ENCODE measurements at places on chromosomes 2 and 18.

DNA sequence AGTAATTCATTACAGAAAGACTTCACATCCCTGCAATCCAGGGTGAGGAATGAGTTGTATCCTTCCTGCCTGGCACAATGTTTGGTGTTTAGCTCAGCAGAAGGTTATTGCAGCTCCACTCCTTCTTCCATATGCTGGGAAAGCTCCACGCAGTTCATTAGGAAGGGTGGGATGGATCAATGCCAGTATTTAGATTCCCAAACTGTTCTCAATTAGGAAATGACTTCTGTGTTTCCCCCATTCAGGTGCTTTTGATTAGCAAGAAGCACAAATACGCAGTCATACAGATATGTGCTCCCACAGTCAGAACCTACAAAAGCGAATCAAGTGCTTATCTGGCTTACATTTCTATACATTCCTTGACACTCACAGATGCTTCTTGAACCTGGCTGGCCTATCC lies 340.6 kb downstream of the NYAP2 start:
- DNase-seq = peak; percentile 81

GRCh38 chr18:13527730-13528129 lies 198.6 kb downstream of the FAM210A start:
- DNase-seq = no peak

DNA sequence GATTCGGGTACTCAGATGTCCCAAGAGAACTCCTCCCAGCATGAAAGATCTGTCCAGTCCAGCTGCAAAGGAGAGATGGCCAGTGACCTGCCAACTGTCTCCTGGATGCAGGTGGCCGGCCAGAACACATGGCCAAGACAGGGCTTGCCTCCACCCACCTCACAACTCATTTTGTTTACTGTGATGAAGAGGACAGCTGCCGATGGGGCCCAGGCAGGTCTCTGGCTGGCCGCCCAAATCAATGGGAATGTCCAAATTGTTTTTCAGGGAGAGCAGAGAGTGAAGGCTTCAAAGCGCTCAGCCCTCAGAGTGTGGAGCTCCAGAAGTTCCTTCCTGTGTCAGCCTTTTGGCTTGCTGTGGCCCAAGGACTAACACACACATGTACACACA lies 41.9 kb downstream of the FOSL2 start:
- DNase-seq = no peak

DNA sequence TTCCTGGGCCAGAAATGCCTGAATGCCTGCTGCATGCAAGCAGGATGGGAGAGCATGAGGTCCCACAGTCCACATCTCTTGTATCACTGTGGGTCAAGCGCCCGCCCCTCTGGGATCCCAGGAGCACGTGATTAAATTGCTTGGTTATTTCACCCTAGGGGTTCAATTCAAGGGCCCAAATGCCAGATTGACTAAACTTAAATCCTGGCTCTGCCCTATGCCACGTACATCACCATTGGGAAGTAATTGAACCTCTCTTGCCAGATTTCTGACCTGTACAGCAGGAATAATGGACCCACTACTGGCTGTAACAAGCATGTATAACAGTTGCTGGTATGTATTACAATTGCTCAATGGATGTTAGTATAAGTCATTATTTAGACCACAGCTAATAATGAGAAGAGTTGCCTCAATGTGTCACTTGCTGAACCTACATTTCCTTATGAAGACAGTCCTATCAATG lies 19.9 kb downstream of the FHL2 start:
- peak; percentile 60 for DNase-seq

DNA sequence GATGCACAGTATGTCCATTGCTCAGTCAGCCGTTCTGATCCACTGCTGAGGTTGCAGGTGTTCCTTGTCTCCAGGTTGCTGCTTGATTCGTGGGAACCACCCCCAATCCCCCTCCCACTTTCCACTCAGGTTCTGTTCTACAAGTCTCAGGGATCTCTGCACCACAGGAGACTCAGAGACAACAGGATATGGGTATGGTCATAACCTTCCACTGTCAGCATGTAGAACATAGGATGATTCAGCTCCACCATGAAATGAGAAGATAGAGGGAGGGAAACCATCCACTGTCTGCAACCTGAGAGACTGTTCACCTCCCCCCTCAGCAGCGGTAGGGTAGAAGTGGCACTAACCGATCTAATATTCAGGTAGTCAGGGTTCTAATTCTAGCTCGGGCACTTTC lies 19.0 kb upstream of the KLF7 start:
- no peak for DNase-seq

GRCh38 chr18:9577361-9577760 lies 37.0 kb downstream of the PPP4R1 start:
- DNase-seq = no peak

DNA sequence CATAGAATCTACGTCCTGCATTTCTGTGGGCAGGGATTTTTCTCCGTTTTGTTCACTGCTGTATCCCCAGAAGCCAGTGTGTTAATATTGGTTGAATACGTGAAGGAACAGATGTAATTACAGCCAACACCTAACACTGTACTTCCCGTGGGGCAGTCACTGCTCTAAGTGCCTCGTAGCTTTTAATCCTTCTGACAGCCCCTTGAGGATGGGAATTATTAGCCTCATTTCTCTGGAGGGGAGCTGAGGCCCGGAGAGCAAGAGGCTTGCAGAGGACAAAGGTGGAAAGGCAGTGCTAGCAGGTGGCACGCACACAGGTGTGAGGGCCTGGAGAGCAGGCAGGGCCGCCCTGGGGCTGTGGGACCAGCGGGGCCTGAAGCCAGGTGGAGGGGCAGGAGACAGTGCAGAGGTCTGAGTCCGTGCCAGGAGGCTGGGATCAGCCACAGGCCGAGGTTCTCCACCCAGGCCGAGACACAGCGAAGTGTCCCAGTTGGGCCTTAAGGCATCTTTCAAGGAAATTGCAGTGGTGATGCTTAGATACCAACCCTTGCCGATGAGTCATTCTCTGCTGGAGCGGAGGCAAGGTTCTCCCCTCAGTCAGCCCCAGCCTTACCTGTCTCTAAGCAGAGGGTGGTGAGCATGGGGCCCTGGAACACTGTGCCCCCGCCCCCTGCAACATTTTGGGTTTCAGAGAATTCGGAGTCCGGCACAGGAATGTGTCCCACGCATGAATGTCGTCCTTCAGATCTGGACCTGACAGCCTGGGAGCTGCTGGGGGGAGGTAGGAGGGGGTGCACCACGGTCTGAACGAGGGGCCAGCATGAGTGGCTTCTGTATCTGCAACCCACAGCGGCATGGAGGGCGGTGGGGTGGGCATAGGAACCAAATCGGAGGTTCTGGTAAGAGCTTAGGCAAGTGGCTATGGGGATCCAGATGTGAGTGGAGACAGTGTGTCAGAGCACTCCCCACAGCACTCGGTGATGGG lies 122.6 kb downstream of the GBX2 start:
- DNase-seq = no peak

- DNase-seq = no peak
These were observed 2.8 kb upstream of the DIPK1C start for GRCh38 chr18:74459889-74460288.

GRCh38 chr2:222895144-222895543 lies 34.3 kb downstream of the ACSL3 start:
- no peak for DNase-seq

DNA sequence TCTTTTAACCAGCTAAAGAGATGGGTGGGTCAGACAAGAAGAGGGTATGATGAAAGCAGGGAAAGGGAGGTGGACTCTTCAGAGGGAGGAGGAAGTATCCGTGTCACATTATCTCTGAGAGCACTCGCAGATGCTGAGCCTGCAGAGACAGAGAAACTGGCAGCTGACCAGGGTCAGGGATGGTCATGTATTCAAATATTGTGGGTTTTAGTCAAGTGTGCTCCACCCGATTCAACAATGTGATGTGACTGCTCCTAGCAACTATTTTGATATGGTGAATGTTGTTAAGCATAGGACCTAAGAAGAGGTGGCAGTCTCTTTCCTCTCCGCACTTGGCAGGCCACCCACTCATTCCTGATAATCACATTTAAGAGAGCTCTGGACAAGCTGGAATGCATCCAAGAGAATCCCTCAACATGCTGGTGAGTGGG lies 1.3 kb upstream of the CLIP4 start:
- peak; percentile 67 for DNase-seq

DNA sequence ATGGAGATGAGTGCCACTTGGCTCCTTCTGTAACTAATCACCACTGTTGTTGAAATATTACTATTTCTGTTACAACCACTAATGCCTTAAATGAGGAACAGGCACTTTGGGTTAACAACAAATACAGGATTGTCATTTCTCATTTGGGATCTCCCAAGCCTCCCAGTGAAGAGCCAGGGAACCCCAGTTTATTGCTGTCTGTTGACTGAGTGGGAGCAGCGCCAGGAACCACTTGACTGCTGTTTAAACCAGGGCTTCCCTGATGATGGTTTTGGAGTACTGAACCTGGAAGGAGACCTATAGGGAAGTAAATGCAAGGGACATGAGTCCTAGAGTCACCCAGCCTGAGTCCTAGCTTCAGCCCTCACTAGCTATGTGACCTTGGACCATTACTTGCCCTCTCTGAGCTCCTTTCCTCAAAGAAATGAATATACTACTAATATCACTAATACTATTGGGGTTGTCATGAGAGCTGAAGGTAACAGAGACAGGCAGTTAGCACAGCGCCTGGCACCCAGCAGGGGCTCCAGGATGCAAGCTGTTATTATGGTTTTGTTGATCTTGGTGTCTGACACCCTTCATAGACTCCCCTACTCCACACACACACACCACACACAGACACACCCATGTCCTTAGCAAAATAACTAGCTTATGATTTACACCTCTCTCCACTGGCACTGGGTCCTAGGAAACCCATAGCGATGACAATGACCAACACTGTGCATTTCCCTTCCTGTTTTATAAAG lies 104.2 kb upstream of the FZD7 start:
- DNase-seq = no peak

GRCh38 chr18:22504251-22505030 lies 86.7 kb upstream of the CTAGE1 start:
- no peak for DNase-seq

- no peak for DNase-seq
These were observed 15.7 kb downstream of the MAP4K3 start for GRCh38 chr2:39421354-39421753.

GRCh38 chr2:112000399-112001135 lies 54.5 kb upstream of the TMEM87B start:
- DNase-seq = no peak

DNA sequence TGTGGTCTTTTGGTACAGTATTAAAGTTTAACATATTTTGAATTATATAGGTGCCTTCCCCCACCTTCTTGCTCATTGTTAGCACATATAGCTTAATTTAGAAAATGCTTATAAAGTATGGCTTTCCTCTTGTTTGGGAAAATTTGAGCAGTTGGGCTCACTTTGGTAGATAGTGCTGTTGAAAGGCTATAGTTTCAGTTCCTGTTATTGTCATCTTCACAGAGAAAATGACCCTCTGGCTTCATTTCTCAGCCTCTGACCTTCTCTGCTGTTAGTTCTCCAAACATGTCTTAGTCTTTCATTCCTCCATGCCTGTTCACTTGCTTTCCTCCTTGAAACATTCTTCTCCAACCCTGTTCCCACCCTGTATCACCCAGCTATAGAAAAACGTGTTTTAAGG lies 200.6 kb downstream of the WDR7 start:
- DNase-seq = no peak

DNA sequence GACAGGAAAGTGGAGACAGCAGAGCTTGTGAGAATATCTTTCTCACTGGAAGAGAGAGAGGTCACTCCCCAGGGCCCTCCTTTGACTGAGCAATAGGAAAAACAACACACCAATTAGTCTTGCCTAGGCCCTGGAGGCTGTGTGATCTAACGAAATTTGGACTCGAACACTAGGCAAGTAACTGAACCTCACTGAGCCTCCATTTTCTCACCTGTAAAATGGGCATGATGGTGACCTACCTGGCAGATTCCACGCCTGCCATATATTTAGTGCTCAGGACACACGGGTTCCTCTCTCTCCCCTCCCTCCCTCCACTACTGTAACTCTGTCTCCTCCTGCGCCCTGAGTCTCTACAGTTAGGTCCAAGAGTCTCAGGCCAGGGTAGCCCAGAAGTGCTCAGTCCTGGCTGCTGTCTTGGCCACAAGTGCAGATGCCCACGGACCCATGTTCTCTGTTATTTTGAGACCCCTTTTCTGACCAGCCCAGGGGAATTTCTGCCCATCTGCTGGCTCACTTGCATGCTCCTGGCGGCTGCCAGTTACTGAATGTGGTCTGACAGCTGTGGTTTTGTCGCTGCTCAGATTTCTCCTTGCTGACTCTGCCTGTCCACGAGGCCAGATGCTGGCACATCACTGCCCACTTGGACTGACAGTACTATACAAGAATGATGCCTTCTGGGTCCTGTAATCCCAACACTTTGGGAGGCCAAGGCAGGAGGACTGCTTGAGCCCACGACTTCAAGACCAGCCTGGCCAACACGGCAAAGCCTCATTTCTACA lies 9.6 kb upstream of the GIGYF2 start:
- DNase-seq = no peak

DNA sequence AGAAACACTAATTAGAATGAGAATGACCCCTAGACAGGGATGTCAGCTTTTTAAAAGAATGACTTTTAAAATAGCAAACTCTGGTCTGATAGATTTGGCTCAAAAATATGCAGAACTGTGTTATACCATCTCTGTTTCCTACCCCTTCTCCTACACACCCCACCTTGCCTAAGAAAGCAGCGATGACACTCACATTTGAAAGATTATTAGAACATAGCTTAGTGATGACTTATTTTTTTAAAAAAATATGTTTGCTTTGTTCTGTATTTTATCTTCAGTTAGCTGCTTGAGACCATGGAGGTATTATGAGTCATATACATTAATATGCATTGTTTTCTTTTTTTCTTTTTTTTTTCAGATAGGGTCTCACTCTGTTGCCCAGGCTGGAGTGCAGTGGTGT lies 176.7 kb upstream of the TPO start:
- no peak for DNase-seq

- peak; percentile 91 for DNase-seq
These were observed 170.0 kb upstream of the GALNT5 start for GRCh38 chr2:157087373-157088002.

GRCh38 chr2:3575534-3576262 lies 638 bp downstream of the RPS7 start:
- no peak for DNase-seq

DNA sequence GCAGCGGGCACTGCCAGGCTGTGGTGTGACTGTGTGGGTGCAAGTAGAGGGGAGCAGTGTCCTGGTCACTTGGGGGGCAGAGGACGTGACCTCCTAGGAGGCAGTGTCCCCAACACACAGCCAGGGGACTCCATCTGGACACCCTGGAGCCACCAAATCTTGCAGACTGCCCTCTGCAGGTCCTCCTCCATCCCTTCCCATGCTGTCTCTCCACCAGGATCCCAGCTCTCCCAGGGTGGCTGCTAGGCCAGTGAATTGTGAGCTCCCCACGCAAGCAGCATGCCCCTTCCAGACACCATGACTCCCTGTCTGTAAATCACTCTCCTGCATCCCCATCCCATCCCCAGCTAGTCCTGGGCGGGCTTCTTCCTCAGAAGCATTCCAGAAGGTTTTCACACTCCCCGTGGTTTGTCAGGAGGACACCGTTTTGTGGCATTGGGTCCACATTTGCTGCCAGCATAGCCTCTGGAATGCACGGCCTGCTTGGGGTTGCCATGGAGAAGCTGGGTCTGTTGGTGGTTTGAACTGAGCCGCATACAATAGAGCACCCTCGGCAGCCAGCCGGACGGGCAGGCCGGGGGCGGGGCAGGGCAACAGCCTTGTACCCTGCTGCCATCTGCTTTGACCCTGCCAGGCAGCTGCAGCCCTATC lies 210.7 kb downstream of the KLHL29 start:
- DNase-seq = peak; percentile 79

- DNase-seq = no peak
These were observed 25.1 kb downstream of the TRAF3IP1 start for GRCh38 chr2:238345297-238345968.

- DNase-seq = peak; percentile 59
These were observed 1.0 kb upstream of the ZNF532 start for GRCh38 chr18:58863539-58864145.

Measured in fibroblast of gingiva (primary cell).